Renal pelvis (tissue), 12 donors: ENCODE measurements at places on chromosomes 7 and 10.

- peak; percentile 84 for DNase-seq
Measured at GRCh38 chr7:139775829-139776266, 1.9 kb downstream of the HIPK2 start.

- peak; percentile 53 for DNase-seq
Measured at GRCh38 chr10:13440185-13441061, 88.4 kb downstream of the BEND7 start.

DNA sequence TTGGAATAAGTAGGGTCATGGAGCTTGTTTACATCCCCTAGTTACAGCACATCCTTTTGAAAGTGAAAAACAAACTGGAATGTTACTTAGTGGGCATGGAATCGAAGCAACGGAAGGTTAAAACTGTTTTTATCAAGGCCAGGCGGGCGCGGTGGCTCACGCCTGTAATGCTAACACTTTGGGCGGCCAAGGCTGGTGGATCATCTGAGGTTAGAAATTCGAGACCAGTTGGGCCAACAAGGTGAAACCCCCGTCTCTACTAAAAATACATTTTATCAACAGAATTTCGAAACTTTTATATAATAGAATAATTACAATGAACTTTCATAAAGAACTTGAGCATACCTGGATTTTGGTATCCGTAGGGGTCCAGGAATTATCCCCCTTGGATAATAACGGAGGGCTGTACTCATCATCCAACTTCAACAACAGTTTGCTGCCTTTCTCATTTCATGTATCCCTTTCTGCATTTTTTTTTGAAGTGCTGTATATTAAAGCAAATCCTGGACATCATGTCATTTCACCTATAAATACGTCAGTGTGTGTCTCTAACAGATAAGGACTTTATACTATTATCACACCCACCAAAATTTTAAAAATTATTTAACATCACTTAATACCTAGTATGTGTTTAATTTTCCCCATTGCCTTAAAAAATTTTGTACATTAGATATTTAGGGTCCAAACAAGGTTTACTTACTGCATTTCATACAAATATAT is 1.3 kb upstream of the TMED4 start:
- DNase-seq = no peak

DNA sequence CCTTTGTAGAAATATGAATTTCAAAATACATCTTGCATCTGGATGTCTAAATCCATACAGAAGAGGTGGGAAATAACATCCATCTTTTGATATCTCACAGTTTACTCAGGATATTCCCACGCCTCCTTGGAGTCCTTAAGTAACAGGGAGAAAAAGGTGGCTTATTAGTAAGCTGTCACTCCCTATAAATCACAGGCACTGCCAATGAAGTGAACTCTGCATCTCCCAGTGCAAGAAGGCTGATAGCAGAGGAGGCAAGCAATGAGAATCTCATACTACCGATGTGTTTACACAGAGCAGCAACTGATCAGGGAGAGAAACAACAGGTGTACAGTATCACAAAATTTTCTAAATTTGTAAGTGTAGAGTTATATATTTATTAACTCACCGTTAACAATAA is 551.8 kb downstream of the NXPH1 start:
- DNase-seq = no peak

GRCh38 chr10:68900427-68901104 is 549 bp upstream of the DDX50 start:
- no peak for DNase-seq

DNA sequence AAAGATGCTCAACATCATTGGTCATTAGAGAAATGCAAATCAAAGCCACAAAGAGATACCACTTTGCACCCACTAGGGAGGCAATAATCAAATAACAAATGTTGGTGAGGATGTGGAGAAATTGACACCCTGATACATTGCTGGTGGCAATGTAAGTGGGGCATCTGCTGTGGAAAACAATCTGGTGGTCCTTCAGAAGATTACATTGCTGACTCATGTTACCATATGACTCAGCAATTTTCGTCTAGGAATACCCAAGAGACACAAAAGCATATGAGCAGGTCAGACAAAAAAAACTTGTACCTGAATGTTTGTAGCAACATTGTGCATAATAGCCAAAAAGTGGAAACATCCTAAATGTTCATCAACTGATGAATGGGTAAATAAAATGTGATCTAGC is 4.9 kb upstream of the CLDN3 start:
- no peak for DNase-seq

- no peak for DNase-seq
Measured at GRCh38 chr10:60293581-60294175, 96.0 kb downstream of the ANK3 start.

- no peak for DNase-seq
Measured at GRCh38 chr7:92567460-92567859, 22.7 kb downstream of the FAM133B start.

DNA sequence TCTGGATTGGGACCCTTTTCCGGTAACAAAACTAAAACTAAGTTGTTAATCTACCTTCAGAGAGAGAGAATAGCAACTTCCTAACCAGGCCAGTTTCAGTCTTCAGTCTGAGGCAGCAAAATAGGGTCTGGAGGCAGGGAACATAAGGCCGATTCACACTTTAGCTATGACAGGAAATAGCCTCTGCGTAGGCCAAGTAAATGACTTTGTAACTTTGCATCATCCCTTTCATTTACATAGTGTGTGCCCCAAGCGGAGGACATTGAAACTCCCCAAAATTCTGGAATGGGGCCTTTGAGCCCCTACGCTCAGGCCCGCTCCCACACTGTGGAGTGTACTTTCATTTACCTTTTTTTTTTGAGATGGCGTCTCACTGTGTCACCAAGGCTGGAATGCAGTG is 1.7 kb upstream of the UPP1 start:
- DNase-seq = no peak

DNA sequence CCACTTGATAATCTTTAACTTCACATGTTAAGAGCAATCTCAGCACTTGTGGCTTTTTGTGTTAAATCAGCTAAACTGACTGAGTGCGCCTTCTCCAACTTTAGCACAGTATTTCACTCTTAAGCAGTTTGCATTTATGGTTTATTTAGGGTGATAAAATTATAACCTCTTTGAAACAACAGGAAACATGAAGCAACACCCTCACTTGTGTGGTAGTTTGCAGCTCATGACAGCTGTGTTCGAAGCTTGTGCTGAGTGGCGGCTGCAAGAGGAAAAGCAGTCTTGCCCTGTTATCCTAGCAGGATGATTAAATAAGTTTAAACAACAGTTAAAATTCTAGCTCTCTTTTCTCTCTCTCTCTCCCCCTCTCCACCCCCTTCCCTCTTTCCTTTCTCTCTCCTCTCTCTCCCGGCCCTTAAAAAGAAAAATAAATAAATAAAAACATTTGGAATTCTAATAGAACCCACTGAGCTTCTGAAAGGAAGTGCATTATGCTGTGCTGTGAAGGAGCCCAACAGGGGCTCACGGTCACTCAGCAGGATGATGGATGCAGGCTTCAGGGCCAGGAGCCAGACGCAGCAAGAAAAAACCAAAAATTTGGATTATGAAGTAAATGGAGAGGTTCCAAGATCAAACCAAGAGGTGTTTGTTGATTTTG is 25.2 kb downstream of the OGDH start:
- no peak for DNase-seq

DNA sequence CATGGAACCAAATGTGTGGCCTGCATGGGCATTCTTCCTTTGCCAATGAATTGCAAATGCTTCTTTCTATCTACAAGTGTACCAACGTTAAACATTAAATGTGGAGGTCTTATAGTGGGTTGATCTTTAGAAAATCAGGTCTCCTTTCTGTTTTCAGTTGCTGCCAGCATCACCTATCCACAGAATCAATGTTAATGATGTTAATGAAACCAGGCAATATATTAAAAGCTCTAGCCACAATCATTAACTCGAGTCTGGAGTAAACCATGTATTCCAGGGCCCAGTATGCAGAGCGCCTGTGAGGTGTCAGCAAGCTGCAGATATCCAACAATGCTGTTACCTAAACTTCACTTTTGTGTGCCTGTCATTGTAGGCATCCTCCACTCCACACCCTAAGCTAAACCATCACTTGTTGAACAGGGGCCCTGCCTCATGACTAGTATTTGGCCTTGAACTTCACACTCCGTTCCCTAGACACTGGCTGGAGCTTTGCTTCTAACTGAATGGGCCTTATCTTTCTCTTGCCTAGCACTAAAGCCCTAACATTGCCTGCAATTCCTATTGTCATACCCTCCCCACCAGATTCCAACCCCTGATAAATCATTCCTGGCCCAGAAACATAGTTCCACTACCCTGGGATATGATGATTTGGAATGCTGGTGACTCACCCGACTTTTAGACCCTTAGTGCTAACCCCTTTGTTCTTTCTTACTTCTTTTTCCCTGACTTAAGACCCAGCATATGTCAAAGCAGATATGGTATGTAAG is 24.3 kb upstream of the ITGB8 start:
- DNase-seq = no peak

DNA sequence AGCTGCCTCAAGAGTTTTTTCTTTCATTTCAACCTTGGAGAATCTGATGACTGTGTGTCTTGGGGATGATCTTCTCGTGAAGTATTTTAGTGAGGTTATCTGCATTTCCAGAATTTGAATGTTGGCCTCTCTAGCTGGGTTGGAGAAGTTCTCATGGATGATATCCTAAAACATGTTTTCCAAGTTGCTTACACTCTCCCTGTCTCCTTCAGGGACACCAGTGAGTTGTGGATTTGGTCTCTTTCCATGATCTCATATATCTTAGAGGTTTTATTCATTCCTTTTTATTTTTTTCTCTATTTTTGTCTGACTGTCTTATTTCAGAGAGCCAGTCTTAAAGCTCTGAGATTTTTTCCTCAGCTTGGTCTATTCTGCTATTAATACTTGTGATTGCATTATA is 282.3 kb upstream of the CSTF2T start:
- no peak for DNase-seq

DNA sequence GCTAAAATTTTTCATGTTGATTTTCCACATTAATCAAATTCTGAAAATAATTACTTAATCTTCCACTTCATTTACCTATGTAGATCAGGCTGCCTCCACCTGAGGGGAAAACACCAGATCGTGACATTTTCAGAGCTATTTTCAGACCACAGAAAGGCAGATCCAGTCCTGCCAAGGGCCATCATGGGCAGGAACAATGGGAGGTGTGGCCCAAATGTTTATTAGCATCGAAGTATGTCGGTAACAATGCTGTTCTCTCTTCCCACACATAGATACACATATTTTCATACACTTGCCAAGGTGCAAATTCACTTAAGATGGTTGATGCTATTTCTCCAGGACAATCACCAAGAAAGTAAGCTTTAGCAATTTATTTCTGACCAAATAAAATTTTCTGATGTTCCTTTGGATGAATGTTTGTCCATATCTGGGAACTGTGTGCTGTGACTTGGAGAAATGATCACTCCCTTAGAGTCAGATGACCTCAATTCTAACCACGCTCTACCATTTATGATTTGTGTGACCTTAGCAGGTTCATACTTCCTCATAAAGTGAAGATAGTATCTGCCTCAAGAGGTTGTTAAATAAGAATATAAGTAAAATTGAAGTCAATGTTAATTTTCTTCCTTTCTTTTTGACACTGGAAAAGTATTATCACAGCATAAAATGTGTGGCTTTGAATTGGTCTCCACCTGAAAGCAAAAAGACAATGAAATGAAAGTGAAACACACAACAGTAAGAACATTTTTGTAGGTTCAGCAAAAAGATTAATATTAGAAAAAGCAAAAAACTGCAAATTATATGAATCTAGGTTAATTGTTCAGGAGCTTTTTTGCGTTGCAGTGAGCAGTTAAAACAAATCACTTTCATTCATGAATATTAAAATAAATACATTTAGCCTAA is 310.4 kb upstream of the PHF14 start:
- DNase-seq = no peak

GRCh38 chr10:128875956-128876736 is 590.9 kb upstream of the MGMT start:
- no peak for DNase-seq

GRCh38 chr10:2207246-2207922 is 470.1 kb upstream of the ADARB2 start:
- no peak for DNase-seq

GRCh38 chr10:43407148-43407575 is 1.8 kb downstream of the HNRNPF start:
- DNase-seq = peak; percentile 61

GRCh38 chr7:45404622-45405021 is 169.5 kb upstream of the ADCY1 start:
- DNase-seq = no peak

DNA sequence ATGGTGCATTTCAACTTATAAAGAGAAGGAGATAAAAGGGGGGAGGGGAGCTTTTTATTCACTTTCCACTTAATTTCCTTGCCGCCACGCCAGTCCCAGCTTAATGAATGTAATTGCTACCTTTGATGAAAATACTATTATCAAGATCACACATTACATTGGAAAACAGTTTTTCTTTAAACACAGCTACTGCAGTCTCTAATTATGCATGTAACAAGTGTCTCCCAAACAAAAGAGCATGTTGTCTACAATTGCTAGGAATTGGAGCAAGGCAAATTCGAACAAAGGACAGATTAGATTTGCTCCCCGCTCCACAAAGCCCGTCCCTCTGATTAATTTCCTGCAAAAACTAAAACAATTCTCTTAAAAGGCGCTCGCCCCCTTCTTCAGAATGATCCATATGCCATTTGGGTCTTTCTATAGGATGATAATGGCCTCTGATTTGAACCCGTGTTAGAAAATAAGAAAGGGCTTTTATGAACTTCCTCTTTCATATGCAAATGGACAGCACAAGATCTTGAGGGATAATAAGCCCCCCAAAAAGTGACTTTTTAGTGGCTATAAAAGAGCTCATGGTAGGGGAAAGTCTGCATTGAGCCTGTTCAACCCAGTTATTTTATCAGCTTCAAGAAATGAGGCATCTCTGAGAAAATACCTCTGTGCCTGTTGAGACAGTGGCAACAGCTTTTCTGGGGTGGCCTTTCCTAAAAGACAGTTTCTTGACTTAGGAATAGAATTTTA is 60.6 kb downstream of the ACADSB start:
- DNase-seq = no peak
